ENCODE measurements at places on chromosomes 6 and 20.

DNA sequence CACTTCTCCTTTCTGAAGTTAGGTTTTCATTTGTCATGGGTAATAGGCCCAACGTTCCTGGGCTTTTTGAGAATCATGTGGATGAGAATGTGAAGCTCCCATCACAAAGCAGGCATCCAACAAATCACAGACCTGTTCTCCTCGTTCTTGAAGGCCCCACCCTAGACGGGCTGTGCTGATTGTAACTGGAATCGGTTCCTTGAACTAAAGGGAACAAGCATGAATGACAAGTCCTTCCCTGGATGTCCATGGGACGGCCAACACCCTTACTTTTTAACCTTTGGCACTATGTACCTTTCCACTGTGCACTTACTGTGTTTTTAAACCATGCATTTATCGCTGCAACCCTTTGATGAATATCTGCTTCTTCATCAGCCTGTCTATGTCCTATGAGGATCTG lies 438.2 kb downstream of the CD83 start:
- no peak for DNase-seq

DNA sequence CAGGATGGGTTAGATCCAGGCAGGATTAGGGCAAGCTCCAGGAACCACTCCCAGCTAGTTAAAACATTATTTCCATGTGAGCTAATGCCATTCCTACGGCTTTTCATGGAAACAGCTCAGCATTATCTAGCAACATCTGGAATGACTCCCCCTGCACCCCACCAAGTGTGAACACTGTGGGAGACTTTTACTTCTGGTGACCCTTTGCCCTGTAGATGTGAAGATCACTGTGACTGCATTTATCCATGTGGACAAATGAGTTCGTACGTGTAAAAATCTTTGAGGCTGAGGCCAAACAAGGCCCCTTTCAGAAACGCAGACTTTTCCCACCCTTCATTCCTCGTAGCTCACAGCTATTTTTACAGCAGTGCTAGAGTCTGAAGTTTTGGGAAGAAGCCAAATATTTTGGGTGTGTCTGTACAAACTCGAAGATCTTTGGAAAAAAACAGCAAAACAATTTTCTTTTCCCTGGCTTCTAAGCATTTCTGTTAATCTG lies 221.8 kb upstream of the SOX4 start:
- DNase-seq = peak; percentile 36

DNA sequence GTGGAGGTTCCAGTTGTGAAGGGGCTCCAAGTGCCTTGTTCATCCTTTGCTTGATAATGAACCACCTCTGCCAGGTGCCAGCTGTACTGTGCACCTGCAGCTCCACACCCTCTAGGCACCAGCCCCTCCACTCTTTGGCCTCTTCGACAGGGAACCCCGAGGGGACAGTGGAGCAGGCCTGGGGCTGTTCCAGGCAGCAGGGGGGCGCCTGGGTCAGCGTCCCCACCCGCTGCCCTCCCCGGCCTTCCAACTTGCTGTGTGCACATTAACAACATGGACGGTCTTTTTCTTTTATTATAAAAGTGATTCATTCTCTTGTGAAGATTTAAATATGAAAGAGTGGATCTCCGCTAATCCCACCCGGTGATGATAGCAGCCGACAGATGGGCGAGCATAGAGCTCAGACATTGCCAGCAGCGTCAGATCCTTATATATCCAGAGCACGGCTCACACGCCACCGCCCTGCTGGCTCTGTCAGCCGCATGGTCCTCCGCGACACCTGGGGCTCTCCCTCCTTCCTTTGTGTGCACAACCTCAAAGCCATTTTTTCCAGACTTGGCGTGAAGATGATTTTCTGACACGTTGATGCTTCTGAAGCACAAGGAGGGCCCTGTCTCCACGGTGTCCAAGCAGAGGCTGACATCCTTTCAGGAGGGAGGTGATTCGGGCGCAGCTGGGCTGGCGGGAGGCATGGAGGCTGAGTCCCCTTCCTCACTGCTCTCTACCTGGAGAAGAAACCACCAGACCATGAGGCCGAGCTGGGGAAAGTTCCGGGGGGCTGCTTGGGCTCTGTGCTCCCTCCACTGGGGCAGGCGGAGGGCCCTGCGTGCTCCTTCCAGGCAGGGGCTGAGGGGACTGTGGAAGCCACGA lies 22.2 kb upstream of the MRGBP start:
- DNase-seq = no peak

DNA sequence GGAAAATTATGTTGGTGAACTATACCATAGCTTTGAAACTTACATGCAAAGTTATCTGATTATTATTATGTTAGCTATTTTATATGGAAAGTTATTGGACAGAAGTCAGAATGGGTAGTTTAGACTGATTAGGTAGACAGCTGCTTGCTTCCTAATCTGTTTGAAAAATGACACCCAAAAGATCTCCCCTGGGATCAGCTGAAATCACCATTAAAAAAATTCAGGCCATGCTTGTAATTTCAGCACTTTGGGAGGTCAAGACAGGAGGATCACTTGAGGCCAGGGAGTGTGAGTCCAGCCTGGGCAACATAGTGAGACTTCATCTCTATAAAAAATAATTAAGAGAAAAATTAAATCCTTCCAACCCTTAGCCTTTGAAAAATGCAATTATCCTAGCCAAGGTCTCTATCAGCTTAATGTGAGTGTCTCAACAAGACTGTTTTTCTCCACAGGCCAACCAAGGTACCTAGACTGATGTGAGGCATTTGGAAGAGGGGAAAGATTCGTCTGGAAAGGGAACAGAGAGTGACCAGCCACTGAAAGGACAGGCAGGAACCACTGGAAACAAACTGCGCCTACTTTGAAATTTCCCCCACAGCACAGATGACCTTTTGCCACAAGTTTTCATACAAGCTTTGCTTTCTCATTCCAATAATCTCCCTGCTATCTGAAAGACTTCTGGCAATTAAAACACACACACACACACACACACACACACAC lies 232.3 kb downstream of the GMPR start:
- no peak for DNase-seq

GRCh38 chr6:134853111-134854055 lies 96.5 kb downstream of the ALDH8A1 start:
- DNase-seq = no peak

- no peak for DNase-seq
Observed at GRCh38 chr6:26158076-26158580, 70.9 kb downstream of the HFE start.

DNA sequence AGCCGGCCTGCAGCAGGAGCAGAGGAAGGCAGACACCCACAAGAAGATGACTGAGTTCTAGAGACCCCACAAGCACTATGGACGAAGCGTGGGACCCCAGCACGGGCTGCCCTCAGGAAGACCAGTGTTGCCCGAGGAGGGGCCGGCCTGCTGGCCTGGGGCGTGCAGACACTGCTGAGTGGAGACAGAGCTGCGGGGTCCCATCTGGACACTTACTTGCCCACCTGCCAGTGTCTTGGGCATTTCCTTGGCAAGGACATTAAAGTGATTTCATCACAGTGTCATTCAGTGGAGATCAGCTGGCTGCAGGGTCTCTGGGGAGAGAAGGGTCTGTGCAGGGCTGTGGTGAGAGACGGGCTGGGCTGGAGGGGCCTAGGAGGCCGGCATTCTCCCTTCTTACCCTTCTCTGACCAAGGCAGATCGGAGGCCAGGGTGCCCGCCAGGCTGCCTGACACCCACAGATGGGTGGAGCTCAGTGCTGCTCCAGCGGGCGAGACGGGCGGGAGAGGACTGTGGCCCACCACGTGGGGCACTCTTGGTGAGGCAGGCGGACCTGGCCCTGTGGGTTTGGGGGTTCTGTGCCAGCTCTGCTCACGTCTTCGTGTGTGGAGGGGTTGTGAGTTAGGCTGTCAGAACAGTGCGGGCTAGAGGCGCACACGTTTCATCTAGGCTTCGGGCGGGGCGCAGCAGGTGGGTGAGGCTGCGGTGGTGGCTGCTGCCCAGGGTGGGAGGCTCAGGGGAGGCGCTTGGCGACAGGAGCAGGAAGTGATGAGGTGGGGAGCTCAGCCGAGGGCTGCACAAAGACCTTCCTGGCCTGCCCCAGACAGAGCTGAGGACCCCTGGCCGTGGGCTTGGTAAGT lies at the start of gene LIME1:
LIME1 (plus strand) TSS at position 806 of the 860 bp plus-strand sequence. CDS start 886 bp downstream, outside the sequence.
- DNase-seq = no peak

DNA sequence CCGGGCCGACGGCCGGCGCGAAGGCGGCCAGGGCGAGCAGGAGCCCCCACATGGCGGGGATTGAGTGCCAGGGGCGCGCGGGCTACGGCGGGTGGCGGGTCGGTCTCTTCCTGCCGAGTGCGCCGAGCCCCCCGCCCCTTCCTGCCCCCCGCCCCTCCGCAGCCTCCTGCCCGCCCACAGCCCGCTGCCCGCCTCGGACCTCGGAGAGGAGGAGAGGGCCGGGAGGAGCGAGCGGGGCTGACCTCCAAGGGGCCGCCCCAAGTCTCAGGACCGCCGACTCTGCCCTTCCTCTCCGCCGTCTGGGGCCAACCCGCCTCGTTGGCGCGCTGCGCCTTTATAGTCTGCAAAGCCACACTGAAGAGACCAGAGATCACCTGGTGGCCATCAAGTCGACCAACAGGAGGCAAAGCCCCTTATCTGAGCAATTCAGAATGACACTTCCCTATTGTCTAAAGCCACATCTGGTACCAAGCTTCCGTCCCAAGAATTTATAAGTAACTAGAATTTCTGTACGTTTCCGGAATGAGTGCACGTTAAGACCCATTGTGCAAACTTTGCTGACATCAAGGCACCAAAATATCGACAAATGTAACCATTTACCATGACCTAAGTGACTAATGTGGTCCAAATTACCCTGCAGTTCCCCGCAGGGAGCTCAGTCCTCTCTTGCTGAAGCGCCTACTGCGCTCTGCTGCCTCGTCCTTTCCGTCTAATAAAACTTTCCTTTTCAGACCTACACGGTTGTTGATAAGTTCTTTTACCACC lies at the start of gene CPXM1:
CPXM1 (minus strand) TSS at position 107 of the 765 bp plus-strand sequence; CDS start at position 52, 55 bp downstream.
- no peak for DNase-seq
